ENCODE measurements at places on chromosomes 4 and X.

- DNase-seq: no peak
Measured at GRCh38 chr4:33065749-33066148, 2345.6 kb downstream of the PCDH7 start.

DNA sequence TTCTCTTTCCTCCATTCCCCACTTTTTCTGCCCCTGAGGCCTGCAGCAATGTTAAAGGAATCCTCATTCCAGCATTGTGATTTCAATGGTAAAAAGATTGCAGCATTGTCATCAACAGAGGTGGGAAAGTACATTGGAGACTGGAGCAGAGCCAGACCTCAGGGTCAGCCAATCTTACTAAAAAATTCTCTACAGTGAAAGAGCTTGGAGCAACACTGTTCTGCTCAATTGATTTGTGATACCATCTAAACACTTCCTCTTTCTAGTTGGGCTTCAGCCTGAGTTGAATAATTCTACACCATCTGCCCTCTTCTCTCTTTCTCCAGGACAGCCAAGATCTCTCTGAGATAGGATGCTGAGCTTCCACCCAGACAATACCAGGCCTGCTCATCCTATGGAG, 176.5 kb downstream of the AR start:
- DNase-seq: no peak

DNA sequence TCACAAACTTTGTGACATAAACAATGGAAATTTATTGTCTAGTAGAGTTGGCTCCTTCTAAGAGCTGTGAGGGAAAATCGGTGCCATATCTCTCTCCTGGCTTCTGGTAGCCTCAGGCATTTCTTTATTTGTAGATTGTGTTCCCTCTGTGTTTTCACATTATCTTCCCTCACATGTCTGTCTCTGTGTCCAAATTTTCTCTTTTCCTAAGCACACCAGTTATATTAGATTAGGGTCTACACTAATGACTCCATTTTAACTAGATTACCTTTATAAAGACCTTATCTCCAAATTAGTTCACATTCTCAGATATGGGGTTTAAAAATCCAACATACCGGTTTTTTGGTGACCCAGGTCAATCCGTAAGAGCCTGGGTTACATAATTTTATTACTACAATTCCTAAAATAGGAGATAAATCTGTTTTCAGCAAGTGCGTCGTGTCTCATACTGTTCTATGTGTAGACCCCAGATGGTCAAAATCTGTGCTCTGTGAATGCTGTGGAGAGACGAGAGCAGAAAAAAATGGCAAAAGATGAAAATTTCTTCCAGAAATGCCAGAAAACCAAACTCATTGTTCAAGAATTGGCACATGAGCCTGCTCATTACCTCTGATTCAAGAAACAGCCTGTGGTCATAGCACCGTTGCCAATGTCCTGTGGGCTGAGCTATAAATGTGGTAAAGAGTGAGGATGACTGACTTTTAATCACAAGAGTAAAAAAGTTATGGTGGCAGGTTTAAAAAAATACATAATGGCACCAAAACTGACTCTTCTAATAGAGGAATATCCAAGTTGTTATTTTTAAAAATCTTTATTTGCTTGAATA, 574.7 kb downstream of the PCDH7 start:
- no peak for DNase-seq

- no peak for DNase-seq
Measured at GRCh38 chrX:37997096-37997495, 9.3 kb upstream of the SYTL5 start.

- DNase-seq: no peak
Measured at GRCh38 chr4:17400686-17401085, 111.2 kb downstream of the QDPR start.

- no peak for DNase-seq
Measured at GRCh38 chr4:37661772-37662171, 24.4 kb downstream of the RELL1 start.

DNA sequence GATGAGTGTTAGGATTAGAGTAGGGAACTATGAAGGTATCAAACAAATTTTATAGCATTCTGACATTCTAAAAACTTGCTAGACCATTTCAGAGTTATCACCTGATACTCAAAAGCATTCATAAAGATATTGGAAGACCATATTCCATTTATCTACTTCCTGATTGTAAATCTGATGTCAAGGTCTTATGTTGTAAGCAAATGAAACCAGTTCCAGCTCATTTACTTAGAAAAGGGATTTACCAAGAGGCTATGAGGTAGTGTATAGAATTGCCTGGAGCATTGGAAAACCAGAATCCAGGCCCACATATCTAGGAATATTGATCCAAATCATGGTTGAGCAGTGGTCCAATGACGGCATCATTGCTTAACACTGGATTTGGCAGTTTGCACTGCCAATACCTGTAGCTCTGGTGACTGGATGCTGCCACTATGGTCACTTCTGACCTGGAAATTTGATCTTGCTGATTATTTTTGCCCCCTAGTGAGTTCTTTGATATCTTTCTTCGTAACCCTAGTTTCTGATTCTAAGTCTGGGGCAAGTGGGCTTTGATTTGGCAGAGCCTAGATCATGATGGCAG, 25.4 kb downstream of the ARFIP1 start:
- DNase-seq: no peak

DNA sequence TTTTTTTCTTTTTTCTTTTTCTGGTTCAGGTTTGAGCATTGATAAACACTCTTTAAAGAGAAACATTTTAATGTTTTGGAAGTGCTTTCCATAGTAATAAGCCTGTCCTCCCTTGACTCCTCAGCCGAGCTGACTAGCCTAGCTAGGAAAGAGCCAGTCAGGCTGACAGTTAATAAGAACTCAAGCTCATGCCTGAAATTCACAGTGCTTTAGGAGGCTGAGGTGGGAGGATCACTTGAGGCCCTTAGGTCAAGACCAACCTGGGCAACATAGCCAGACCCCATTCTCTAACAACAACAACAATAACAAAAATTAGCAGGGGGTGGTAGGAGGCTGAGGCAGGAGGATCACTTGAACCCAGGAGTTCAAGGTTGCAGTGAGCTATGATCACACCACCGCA, 53.4 kb upstream of the ZCCHC13 start:
- no peak for DNase-seq
